ENCODE measurements at places on chromosomes 4 and X.
A peak's percentile ranks its signal among the peaks of the same experiment; 100 is the strongest.

GRCh38 chr4:16205298-16206164 is 20.7 kb downstream of the TAPT1 start:
- no peak for DNase-seq

- no peak for DNase-seq
Observed at GRCh38 chr4:139921429-139922184, 232.4 kb downstream of the MAML3 start.

- no peak for DNase-seq
Observed at GRCh38 chr4:81786063-81786763, 314.5 kb upstream of the RASGEF1B start.

DNA sequence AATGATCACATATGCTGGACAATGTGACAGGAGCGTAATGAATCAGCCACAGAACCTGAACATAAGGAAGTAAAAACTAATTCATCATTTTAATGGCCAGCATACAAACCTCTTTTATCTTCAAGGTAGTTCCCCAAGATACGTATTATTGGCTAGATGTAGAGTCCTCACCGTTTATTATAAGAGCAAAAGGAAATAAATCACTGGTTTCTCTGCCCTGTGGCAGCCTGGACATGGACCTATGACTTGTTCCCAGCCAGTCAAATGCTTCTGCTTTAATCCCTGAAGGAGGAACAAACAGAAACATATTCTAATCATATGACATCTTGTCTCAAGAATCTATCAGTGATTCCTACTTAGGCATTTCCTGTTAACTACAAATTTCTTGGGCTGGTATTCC is 86.8 kb upstream of the FAM241A start:
- peak; percentile 43 for DNase-seq

DNA sequence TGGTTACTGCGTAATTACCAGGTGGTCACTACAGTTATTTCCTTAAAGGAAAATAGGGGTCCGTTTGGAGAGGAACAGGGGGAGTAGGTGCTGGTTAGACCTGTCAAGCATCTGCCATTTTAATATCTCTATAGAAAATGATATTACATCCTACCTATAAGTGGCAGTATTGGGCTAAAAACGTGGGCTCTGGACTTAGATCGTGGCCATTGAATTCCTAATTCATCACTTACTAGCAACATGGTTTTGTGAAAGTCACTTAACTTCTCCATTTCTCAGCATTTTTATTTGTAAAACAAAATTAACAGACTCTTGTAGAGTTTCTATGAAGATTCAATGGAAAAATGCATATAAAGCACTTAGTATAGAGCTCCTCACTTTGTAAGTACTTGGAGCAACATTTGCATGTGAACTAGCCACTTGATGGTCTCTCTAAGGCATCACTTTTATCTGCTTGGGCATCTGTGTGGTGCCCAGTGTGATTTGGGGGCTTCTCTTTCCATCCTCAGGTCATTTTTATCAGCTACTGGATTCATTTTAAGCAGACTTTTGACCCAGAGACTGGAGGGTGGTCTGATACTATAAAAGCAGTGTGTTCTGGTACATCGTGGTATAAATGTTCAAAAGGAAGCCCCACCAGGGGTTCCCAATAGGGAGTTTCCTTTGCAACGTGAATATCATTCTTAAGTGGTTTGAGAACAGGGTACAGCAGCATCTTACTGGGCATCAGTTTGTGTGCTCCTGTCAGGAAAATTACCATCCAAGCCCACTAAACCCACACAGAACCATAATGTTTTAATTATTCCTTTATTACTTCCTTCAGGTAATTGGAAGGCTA is 42.7 kb upstream of the RASSF6 start:
- peak; percentile 75 for DNase-seq

DNA sequence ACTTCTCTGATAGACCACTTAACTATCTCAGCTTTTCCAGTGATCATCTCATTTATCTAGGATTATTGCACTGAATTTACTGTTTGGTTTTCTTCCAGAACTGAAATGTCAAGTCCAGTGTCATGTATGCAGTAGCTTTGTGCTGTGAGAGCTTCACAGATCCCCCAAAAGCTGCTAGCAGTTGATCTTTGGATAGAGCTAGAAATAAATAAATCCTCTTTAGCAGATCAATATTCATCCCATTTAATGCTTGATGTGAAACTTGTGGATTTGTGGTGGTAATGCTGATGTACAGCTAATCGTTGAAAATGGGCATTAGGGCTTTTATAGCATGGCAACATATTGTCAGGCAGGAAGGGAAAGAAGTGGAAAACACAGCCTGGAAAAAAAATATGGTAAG is 509.6 kb upstream of the FAM241A start:
- DNase-seq, result no peak

DNA sequence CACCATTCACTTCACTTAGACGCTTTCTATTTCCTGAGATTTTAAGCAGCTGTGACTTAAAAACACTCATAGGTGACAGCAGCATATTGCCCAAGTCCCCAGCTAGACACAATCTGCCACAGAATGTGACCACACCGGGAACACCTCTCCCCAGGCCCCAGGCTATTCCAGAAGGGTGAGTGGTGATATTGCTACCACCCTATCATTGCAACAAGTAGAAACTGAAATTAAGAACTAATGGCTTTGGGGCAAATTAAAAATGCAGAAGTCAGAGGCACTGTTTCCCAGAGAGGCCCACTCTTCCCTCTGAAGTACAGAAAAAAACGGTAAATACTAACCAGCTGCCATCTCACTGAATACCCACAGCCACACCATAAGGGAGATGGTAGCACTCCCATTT is 35.0 kb downstream of the QDPR start:
- DNase-seq, result no peak

GRCh38 chr4:10856271-10856782 is 171.8 kb upstream of the CLNK start:
- no peak for DNase-seq

DNA sequence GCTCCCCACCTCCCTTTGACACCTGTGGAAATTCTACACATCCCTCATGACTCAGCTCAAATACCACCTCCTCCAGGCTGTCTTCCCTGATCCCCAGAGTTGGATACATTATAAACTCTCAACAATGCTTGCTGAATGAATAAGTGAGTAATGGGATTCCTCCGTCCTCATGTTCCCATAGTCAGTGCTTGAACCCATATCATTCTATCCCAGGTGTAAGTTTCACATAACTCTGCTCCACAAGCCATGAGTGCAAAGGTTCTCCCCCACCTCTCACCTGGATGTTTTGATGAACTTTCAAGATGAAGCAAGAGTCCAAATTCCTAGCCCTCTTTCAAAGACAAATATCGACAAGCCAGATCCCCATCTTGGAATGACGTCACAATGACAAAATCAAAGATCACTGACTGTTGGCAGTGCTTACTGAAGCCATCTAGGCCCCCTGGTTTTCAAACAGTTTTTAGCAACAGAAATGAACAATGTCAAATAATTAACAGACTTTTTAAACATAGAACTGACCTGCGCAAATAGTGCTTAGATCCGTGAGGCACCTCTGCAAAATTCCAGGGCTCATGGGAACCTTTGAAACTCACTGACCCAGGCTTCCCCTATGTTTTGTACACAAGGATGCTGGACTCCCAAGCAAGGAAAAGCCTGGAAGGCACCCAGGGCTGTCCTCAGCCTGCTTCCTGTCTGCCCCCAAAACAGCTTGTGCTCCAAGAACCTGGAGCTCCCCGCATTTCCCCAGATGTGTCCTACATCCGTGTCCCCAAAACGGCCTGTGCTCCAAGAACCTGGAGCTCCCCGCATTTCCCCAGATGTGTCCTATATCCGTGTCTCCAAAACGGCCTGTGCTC is 4.0 kb downstream of the SLC2A9 start:
- no peak for DNase-seq

DNA sequence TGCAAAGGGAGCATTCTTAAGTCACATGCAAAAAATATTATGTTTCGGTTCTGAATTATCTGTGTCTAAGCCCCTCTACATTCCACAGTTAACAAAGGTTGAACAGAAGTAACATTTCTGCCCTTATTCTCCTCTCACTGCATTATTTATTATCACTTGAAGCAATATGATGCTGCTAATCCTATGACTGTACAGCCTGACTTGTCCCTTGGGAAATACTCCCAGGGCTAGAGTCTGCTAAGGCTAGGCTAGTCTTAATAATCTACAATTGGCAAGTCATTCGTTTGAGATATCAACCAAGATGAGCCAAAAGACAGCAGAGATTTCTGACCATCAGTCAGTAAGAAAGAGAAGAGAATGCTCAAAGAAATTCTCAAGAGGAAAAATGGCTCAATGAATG is 226.9 kb upstream of the HCCS start:
- peak; percentile 82 for DNase-seq

DNA sequence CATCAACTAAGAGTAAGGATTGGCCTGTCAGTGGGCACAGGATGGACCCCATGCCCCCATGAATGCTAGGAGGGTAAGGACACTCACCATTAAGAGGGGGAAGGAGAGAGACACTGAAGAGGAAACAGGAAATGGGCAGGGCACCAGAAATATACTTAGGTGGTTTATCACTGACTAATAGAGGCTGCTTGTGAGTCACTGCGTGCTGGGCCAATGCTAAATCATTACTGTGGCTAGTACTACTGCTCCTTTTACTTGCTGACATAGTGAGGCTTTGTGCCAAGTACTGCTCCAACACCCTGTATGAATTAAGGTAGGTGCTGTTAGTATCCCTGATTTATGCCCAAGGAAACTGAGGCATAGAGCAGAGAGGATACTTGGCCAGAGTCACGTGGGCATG is 130.4 kb upstream of the FRMPD4 start:
- peak; percentile 87 for DNase-seq

- peak; percentile 70 for DNase-seq
Observed at GRCh38 chr4:74230902-74231499, 73.1 kb downstream of the MTHFD2L start.

GRCh38 chr4:94634271-94634670 is 123.5 kb upstream of the BMPR1B start:
- peak; percentile 89 for DNase-seq

GRCh38 chr4:113825272-113825671 is 63.7 kb upstream of the CAMK2D start:
- DNase-seq, result no peak

- peak; percentile 33 for DNase-seq
Observed at GRCh38 chr4:56698329-56698728, 17.2 kb upstream of the HOPX start.

DNA sequence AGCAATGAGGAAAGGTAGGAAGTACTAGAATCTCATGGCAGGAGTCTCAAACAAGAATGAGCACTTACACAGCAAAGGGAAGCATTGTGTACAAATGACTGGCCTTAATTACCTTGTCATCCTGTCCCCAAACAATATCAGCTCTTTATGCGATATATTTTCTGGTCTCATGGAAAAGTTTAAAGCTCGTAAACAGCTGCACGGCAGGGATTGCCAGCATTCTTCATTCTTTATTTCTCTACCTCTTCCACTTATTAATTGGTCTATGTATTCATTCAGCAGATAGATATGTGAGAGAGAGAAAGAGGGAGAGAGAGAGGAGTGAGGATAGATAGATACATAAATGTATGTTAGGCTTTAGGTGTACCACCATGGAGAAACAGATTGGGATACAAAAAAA is 155.8 kb upstream of the FAT4 start:
- no peak for DNase-seq

DNA sequence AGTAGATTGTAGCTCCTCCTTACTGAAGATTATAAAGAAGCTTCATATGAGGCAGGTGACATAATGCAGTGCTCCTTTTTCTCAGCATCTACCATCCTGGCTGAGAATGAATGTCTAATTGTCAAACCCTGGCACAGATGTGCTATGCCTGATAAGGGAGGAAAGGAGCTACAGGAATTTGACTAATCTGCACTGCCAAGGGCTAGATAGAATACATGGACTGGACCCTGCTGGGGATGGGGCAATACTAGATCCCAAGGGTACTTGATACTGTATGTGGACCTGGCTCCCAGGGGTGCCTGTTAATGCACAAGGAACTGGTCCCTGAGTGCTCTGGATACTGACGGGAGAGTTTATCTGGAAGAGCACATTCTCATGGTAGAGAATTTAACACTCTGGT is 362.2 kb upstream of the EMCN start:
- no peak for DNase-seq

GRCh38 chr4:88731381-88731780 is 33.8 kb upstream of the NAP1L5 start:
- peak; percentile 71 for DNase-seq

DNA sequence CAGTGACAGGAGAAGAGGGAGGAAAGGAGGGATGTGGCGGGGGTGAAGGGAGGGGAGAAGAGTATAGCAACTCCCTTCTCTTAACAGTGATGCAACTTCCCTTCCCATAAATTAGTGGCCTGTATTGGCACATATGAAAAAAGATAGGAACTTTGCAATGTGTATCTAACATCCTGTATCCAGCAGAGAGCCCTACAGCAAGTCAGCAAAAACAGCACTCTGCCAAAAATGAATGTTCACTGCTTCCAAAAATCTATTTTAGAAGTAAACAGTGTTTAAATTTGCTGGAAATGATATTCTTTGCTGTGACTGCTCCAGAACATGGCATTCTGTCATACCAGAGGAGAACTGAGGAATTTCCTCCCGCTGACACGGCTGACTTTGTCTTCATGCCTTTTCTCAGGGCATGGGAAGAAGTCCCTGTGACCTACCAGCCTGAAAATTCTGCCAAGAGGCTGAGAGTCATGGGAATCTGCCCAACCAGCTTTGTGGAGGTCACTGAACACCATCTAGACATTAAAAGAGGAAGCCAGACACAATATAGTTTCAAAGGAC is 343.4 kb upstream of the RASGEF1B start:
- no peak for DNase-seq

DNA sequence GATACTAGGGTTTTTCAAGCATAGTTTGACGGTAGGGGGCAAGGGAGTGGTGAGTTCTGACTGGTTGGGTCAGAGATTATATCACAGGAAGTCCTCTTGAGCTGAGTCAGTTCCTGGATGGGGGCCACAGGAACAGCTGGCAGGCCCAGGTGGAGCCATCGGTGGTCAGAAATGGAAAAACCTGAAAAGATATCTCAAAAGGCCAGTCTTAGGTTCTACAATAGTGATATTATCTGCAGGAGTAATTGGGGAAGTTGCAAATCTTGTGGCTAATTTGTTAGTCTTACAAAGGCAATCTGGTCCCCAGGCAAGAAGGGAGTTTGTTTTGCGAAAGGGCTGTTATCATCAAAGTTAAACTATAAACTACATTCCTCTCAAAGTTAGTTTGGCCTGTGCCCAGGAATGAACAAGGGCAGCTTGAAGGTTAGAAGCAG is 159.3 kb downstream of the PTCHD1 start:
- DNase-seq, result peak; percentile 9
